ENCODE measurements at places on chromosomes 1 and 21.
A peak's percentile ranks its signal among the peaks of the same experiment; 100 is the strongest.

- DNase-seq, result no peak
Measured at GRCh38 chr1:63411066-63411465, 43.6 kb downstream of the ALG6 start.

GRCh38 chr1:33610391-33610790, 137.9 kb downstream of the ZSCAN20 start:
- no peak for DNase-seq

DNA sequence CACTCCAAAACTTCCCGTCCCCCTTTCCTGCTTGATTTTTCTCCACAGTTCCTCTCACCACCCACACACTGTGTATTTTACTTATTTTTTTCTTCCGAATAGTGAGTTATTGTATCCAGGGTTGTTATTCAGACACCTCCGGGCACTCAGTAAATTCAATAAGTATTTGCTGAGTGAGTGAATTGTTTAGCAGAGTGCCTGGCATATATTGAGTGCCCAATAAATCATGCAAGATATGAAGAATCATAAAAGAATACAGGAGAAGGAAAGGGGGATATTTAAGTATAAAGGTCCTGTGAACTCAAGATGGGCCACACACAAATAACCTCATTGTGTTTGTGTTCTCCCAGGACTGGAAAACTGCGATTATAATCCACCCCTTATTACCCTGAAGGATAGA, 139.9 kb downstream of the GALNT2 start:
- no peak for DNase-seq

GRCh38 chr1:172108161-172108893, 267.0 kb downstream of the DNM3 start:
- DNase-seq, result no peak

GRCh38 chr21:16794950-16795349, 717.9 kb upstream of the CXADR start:
- no peak for DNase-seq

GRCh38 chr1:224044420-224044819, 69.5 kb upstream of the FBXO28 start:
- no peak for DNase-seq

DNA sequence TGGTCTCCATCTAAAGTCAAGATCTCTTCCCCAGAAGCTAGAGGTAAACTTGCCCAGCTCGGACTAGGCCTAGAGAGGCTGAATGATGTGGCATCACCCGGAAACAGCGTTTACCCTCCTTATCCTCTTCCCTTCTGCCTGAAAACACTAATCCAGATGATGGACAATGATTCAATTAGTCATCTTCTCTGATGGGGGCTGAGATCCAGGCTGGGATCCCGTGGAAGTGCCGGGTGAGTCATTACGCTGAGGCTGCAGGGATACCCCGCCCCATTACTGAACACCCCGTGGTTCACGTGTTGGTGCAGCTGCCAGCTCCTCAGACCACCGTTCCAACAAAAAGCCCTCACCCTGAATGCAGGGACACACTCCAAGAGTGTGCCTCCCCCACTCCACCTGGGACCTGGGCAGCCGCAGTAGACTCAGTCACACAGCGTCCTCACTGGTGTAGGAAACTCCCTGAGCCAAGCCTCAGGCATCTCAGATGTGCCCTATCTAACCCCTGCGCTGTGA, 2.0 kb downstream of the S100A6 start:
- peak; percentile 48 for DNase-seq

DNA sequence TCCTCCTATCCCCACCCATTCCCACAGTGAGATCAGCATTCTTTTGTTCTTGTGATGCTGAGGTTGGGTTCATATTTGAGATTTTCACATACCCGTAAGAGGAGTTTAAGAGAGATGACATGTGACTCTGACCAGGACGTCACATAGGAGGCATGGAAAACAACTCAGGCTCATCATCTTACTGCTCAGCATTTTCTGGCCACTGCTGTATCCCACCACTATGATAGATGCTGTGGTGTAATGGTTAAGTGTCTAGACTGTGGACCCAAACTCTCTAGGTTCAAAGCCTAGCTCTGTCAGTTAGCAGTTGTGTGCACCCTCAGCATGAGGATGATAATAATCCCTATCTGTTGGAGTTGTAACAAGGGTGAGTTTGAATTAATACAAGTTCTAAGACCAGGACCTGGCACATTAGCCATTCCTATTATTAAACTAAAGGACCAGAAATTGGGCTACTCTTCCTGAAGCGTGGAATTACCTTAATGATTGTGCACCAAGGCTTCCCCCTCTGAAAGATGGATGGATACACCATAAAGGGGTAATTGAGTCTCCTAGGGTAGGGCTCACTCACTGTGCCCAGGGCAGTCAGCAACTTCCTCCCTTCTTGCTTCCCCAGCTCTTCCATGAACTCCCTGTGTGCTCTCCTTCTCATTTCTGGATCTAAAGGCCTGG, 40.9 kb downstream of the LGR6 start:
- DNase-seq, result no peak

GRCh38 chr1:3054474-3054873, 14.5 kb upstream of the PRDM16 start:
- DNase-seq, result no peak

- peak; percentile 44 for DNase-seq
Measured at GRCh38 chr1:226736001-226736907, 2.8 kb downstream of the ITPKB start.

DNA sequence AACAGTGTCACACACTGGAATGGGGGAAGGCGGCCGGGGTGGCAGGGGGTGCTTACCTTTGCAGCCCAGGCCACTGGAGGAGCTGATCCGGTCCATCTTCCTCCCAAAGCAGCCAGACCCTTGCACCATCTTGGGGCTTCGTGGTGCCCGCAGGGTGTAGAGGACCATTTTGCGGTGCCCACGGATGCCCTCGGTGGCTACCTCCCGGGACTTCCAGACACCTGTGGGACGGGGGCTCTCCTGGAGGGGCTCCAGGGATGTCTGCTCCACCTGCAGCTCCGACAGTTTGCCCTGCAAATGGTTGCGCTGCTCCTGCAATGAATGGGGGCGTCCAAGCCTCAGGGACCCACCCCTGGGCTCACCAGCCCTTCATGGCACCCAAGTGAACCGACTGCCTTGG, 587 bp downstream of the NPPB start:
- no peak for DNase-seq

DNA sequence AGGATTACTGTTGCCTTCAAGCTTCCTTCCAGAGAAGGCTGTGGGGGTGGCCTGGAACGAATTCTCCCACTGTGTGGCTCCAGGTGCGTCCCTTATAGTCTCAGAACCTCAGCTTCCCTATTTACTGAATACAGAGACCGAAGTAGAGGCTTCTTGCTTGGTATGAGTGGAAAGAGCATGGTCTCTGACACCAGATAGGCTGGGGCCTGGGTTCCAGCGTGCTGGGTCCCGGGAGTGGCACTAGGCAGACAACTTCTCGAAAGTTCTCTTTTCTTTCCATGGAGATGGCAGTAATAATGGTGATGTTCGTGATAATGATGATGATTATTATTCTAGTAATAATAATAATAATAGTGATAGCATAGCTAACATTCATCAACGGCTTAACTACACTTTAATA, 161.7 kb downstream of the PTPRU start:
- DNase-seq, result no peak

DNA sequence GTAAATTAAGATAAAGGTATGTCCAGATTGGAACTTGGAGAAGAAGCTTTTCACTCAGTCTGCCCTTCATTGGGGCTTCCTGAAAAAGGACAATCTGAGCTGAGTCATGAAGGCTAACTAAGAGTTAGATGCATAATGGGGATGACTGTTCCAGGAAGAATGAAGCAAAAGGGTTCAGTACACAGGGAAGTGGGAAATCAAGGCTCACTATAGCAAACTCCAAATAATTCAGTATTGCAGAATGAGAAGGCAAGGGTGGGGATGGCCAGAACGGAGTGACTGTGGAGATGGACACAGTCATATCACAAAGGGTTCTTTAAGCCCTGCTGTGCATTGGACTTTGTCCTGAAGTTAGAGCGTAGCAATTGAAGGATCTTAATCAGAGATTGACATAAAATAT, 158.3 kb downstream of the FGGY start:
- DNase-seq, result no peak

GRCh38 chr1:1334835-1335234, 3.8 kb downstream of the TAS1R3 start:
- no peak for DNase-seq

- no peak for DNase-seq
Measured at GRCh38 chr21:23522751-23523150, 2084.5 kb downstream of the MRPL39 start.

DNA sequence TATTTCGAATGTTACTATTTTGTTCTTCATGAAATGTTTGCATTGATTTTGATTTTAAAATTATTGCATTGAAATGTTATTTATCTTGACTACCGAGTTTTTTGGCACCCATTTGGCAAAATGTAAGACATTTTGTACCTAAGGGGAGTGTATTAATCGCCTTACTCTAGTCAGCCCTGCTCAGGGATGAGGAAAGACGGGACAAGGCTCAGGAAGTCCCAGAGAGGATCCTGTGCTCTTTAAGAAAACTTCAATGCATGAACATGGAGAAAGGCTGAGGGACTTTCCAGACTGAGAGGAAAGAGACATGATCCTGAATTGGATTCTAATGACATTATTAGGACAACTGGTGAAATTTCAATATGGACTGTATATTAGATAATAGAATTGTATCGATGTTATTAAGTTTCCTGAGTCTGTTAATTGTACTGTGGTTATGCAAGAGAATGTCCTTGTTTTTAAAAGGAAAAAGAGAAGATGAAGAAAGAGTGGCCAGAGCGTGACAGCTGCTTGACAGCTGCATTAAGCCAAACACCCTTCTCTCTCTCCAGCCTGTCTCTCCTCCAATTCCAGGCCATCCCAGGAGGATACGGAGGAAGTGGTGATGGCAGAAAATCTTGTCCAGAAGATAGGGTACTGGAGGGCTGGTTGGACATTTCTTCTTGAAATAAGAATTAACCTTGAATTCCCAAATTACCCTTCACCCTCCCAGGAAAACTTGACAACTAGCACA, 66.0 kb downstream of the PLEKHA6 start:
- DNase-seq, result no peak

DNA sequence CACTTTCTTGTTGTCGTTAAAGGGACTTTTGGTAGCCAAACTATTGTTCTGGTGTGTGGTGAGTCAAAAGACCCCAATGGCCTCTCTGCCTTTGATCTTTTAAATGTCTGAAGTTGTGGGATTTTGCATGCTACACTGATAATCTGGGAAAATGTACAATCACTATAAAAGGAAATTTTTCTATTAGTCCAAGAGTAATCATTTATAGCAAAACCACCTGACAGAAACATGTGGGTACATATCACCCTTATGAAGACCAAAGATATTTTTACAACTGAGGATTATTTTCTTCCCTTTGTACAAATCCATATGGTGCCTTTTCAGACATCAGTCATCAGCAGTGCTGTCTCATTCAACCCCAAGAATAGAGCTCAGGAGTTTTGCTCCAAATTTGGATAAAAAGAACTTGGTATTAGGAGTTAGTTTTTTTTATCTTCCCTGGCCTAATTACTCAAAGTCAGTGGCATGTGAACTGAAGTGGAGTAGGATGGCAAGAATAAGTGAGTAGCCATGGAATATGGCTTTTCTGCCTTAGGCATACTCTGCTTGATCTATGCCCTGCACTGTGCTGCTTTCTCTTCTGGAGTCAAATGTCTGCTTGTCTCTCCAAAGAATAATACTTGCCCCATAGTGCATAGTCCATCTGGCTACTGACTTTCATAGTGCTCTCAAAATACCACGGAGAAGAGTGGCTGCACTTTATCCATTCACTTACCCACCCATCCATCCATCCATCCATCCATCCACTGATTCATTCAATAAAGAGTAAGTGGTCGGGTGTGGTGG, 13.5 kb downstream of the GREM2 start:
- no peak for DNase-seq

DNA sequence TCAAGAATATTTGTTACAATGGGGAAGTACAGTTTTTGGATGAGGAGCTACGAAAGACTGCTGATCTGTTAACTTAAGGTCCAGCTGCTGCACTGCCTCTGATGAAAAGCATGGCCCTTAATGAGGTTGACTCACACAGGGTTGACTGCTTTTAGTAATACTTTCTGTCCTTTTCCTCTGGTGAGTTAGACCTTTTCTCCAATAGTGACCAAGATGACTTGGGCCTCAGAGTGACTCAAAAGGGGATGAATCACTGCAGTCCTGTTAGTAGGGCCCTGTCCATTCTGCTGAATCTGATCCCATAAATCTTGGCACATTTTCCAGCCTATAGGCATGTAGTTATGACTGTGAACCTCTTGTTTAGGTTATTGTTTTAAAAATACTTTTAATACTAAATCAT, 2.7 kb downstream of the DISP1 start:
- no peak for DNase-seq

- DNase-seq, result no peak
Measured at GRCh38 chr21:41195311-41195710, 27.4 kb downstream of the BACE2 start.

GRCh38 chr1:189751311-189751710, 726.4 kb downstream of the BRINP3 start:
- DNase-seq, result no peak

DNA sequence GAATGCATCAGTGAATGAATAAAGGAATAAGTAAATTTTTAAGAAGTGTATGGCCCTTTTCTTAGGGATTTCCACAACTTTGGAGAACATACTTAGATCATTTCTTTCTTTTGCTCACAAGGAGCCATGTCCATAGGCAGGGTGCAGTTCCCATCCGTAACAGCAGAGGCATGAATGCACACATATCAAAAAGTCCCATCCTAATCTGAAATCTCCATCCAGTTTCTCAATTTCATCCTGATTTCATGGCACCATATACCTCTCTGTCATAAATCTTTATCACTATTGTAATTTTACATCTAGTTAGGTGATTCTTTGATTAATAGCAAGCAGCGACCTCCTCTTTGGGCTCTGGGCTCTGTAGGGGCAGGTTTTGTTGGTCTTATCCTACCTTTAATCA, 359.2 kb downstream of the RRAGC start:
- no peak for DNase-seq

GRCh38 chr1:200890818-200891773, 3.6 kb upstream of the INAVA start:
- DNase-seq, result no peak

DNA sequence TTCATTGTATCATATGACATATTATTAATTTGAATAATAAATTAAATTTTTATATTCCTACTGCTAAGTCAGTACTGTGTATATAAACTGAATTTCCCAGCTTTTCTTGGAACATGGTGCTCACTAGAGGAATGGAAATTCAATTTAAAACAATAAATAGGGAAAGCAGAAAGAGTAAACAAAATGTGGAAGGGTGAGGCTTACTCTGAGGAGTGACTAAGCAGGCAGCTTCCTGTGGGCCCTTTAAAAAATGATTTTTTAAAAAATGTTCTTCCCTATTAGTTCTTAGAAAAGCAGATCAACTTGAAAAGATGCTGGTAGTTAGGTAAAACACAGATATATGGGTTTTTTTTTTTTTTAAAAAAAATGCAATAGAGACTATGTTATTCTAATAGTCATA, 49.5 kb upstream of the S1PR1 start:
- no peak for DNase-seq

- DNase-seq, result no peak
Measured at GRCh38 chr1:244254467-244254866, 197.2 kb downstream of the ADSS2 start.

GRCh38 chr1:22562584-22563583, at the start of gene EPHA8:
Gene EPHA8, plus strand, starts transcription at chr1:22563489. Its CDS starts 147 bp downstream, at chr1:22563636.
- no peak for DNase-seq

Measured in NCI-H2107 (cell line).